Peyer's patch (tissue), 4 donors: ENCODE measurements at places on chromosomes 6 and 20. TPM values are rescaled to one million over a fixed set of nuclear protein-coding genes. Genes with fewer than 3 reads are reported as not detected.

The ROMO1 gene
- total RNA-seq = 154 TPM

DNA sequence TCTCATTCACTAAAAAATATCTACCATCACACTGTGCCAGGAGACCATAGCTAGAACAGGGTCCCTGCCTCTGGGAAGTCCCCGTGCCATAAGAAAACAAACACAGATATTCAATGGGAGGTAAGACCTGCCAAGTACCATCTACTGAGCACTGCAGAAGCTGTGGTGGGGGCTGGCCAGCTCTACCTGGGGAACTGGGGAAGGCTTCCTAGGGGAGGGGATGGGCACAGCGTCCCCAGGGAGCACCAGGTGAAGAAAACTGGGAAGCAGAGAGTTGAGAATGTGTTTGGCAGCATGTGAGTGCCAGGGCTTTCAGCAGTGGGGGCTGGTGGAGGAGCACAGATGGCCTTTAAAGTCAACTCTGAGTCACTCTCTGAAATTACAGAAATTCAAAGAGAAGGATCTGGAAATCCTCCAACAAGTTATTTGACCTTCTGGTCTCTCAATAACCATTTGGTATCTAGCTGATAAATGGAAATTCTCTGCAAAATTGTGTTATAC, 85.2 kb downstream of the SHLD1 start:
- no peak for DNase-seq

- peak; percentile 42 for DNase-seq
Observed at GRCh38 chr6:20126789-20127653, 85.2 kb downstream of the MBOAT1 start.

- no peak for DNase-seq
Observed at GRCh38 chr20:43755390-43755789, 28.6 kb upstream of the GTSF1L start.

The MPIG6B gene
- total RNA-seq = not detected
